ENCODE measurements at places on chromosomes 2 and 18.

DNA sequence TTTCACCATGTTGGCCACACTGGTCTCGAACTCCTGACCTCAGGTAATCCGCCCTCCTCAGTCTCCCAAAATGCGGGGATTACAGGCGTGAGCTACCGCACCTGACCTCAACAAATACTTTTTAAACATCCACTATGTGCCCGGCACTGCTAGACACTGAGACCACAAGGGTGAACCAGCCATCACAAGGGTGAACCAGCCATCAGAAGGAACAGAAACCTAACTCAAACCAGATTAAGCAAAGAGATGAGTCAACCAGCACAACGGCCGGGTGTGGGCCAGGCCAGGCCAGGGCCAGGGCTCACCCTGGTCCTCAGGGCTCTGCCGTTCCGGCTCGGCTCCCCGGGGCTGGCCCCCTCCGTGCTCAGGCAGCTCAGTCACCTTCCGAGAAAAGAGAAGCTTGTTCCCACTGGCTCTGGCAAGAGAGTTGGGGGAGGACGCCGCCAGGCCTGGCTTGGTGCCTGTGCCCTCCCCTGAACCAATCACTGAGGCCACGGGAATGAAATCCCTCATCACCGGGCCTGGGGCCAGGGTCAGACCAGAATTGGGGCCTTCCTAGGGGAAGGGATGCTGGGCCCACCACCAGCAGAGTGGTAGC lies 4.4 kb downstream of the TEX44 start:
- DNase-seq, result no peak

GRCh38 chr2:120564213-120565094 lies 171.2 kb upstream of the GLI2 start:
- no peak for DNase-seq

- DNase-seq, result no peak
These were observed 68.2 kb upstream of the NEDD4L start for GRCh38 chr18:57975805-57976204.

- DNase-seq, result no peak
These were observed 341.0 kb downstream of the EIPR1 start for GRCh38 chr2:3036432-3037125.

DNA sequence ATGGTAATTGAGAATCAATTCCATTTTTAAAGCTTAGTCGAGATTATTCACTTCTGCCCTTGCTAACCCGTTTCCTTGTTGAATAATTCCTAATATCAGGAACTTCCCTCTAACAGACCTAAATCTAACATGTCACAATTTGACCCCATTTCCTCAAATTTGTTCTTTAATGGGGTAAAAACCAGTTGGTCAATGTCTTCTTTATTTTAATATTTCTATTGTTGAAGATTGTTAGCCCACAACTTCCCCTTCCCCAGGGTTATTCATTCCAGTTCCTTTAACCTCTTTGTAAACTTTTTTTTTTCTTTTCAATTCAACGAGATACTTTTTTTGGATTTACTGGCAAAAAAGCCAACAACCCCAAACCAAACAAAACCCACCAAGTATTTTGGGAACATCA lies 7.3 kb downstream of the TNFRSF11A start:
- no peak for DNase-seq

DNA sequence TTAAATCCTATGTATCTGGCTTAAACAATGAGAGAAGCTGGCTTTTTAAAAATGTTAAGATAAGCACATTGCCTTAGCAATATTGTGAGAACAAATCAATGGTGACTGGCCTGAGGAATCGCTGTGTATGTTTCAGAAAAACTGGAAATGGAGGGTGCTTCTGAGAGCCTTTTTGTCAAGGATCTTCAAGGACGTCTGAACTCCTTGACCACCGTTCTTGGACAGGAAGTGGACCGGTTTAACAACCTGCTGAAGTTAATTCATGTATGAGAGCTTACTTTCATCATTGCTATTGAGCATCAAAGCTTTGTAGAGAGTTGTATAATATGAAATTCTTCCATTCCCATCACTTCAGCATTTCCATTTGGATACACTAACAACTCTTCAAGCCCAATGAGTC lies 72.6 kb downstream of the TRABD2A start:
- DNase-seq, result no peak

GRCh38 chr18:23967321-23968089 lies 47.0 kb upstream of the TTC39C start:
- DNase-seq, result peak; percentile 53

DNA sequence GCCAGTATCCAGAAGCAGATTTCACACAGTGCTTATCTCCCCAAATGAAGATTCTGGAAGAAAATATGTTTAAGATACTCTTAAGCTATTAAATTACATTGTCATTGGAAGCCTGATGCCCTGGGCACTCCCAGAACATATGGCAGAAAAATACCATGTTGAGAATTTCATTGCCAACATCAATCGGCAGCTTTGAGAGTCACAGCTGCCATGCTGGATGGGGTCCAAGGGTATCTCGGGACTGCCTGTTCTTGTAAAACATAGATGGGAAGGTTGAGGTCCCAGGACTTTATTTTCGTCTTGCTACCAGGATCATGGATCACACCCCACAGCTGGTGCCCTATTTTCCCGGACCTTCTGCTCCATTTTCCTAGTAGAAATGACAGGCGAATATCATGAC lies 632.5 kb downstream of the SUCLG1 start:
- DNase-seq, result no peak

GRCh38 chr18:45169610-45170009 lies 445.7 kb upstream of the SLC14A2 start:
- DNase-seq, result no peak

- DNase-seq, result peak; percentile 72
These were observed 40.0 kb upstream of the MCM6 start for GRCh38 chr2:135916207-135916606.

GRCh38 chr2:86396291-86396785 lies 44.8 kb upstream of the KDM3A start:
- DNase-seq, result peak; percentile 13

GRCh38 chr18:56568986-56569385 lies 69.4 kb downstream of the TXNL1 start:
- no peak for DNase-seq

DNA sequence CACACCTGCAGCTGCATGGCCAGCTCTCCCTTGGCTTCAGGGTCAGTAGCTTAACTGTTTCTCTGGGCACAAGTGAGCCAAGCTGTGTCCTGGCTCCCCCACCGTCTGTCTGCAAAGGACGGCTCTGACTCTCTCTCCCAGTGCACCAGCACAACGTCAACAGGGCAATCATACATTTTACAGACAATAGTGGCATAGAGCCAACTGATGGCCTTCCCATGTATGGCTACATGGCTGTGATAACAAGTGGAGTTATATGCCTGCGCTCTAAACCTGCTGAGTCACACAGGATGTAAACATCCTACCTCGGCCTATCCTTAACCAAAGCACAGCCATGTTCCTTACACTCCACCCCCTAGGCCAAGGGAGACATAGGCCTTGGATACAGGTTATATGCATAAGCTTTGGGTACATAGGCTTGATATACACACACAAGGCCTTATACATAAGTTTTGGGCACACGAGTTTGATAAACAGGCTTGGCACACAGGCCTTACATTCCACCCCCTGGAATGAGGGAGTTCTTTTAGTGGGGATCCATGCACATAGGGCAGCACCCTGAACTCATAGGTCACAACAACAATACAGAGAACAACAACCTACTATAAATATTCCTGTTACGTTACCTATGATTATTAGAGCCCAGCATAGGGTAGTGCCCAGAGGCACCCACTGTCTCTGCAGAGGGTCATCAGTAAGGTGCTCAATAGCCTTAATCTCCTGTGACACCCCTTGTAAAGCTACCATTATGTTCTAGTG lies 17.7 kb downstream of the PHOSPHO2 start:
- no peak for DNase-seq

- no peak for DNase-seq
These were observed 393.6 kb upstream of the ID2 start for GRCh38 chr2:8288206-8288605.

GRCh38 chr2:26172871-26173775 lies at the start of gene GAREM2:
Gene GAREM2 (plus strand): TSS chr2:26173088. CDS start chr2:26173221, 133 bp downstream.
- DNase-seq, result no peak

DNA sequence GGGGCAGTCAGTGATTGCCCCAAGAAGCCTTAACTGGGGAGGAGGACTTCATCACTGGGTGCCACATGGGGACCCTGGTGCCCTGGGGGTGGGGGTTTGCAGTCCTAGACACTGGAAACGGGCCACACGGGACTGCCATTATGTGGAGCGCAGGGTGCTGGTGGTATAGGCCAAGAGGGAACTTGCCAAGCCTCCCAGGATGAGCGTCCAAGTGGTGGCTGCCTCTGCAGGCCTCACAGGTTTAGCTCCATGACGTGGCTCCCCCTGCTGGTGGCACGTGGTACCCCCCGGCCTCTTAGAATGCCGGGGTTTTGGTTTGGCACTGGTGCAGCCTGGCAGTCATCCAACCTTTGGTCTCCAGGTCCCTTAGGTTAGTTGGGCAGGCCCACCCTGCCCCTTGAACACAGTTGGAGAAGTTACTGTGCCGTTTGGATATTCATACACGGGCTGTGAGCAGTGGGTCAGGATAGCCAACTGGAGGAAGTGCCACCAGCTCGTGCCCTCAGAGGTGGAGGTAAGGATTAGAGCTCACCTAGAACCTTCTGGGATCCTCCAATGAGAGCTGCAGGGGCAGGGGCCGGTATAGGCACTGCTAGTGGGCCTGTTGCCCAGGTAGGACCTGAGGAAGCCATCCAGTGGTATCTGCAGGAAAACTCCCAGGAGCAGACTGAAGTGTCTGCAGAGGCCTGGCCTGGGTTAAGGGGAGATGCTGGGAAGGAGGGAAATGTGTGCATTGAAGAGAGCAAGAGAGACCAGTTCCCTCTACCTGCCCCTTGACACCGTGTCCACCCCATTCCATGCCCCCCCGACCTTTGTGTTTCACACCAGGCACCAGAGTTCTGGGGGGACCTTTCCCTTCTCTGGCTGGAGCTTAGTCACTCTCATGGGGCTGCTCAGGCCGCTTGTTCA lies 5.7 kb downstream of the PTMA start:
- peak; percentile 91 for DNase-seq

- no peak for DNase-seq
These were observed 42.2 kb upstream of the EPG5 start for GRCh38 chr18:46009125-46009840.

- DNase-seq, result no peak
These were observed 15.0 kb downstream of the PDCL3 start for GRCh38 chr2:100577777-100578176.

DNA sequence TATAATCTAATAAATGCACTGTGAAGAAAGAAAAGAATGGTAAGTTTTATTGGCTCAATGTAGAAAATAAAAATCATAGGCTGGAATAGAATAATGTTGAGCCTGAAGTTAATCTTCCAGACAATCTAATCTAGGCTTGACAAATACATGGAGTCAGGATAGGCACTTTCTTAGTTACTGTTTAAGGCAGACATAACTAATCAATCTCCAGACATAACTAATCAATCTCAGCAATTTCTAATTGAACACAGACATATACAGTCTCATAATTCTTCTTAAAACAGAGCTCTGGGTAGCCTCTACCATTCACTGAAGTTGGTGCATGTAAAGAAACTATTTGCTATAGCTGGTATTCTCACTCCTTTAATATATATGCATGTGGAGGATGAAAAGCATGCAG lies 150.1 kb upstream of the CTAGE1 start:
- DNase-seq, result no peak

- no peak for DNase-seq
These were observed 80.8 kb downstream of the PTGR3 start for GRCh38 chr18:75128051-75128605.

DNA sequence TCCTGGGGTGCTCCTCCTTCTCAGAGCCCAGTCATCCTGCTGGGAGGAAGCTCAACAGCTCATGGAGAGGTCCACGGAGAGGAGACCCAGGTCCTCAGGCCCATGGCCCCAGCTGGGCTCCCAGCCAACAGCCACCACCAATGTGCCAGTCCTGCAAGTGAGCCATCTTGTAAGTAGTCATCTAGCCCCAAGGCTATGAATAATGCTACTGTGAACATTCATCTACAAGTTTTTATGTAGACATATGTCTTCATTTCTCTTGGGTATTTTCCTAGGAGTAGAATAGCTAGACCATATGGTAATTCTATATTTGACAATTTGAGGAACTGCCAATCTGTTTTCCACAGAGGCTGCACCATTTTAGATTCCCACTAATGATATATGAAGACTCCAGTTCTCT lies 166.1 kb downstream of the MTCL1 start:
- DNase-seq, result no peak

DNA sequence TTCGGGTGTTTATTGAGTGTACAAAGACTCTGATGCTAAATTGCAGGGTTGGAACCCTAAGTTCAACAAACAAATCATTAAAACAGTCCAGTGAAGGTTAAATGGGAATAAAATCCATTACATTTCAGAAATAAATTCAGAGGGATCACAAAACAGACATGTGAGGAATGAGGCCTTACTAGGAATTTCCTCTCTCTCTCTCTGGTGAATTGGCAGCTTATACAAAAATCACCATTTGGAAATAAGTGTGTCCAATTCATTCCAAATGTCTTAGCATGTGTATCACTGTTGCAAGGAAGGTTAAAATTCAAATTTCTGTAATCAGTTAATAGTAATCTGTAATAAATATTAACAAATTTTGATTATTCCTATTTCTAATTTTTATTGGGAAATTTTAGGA lies 228.6 kb upstream of the PXDN start:
- DNase-seq, result no peak

- no peak for DNase-seq
These were observed 96.9 kb downstream of the ACTR3 start for GRCh38 chr2:113986762-113987290.

DNA sequence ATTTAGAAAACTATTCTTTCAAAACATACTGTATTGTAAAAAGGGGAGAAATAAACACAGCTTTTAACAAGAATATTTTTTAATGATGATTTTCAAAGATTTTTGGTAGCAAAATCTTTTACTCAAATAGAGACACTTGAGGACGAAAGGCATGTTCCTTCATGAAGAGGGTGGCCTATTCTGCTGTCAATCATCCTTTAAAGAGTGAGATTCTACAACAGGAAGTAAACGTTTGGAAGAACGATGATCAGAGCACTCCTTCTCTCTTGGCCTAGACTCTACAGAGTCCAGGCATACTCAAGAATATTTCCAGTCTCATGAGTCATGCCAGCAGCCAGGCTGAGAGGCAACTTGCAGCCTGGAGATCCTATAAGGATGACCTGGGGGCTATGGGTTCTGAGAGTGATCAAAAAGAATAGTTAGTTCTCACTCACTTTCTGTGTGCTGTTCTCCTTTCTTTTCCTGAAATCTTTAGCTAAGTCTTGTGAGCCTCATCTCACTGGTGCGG lies 62.4 kb upstream of the TCF4 start:
- no peak for DNase-seq

DNA sequence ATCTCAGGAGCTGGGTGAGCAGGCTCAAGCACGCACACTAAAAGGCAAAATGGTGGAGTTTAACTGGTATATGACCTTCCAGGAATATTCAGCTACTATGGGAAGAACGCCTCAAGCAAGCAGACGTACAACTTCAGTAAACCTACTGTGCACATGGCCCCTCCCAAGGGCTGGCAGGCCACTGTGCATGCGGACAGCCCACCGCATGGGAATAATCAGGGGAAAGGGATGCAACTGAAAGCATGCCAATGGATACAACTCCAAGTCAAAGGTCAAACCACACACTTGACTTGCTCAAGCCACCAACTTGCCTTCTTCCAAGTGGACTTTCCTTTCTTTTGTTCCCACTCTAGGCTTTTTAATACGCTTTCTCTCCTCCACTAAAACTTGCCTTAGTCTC lies 121.6 kb upstream of the SNTG2 start:
- DNase-seq, result no peak
